ENCODE measurements at places on chromosomes 2 and 18.

DNA sequence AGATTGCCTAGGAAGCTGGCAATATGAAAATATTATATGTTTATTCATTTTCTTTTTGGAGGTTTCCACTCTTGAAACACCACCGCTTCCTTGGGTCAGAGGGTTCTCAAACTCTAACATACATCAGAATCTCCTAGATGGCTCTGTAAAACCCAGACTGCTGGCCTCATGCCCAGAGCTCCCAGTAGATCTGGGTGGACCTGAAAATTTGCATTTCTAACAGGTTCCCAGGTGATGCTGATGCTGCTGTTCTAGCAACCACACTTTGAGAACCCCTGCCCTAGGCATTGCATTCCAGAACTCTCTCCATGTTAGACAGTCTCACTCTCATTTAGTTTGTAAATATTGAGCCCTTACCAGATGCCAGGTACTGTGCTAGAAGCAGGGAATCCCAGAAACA is 139.4 kb downstream of the FAM210A start:
- no peak for DNase-seq

DNA sequence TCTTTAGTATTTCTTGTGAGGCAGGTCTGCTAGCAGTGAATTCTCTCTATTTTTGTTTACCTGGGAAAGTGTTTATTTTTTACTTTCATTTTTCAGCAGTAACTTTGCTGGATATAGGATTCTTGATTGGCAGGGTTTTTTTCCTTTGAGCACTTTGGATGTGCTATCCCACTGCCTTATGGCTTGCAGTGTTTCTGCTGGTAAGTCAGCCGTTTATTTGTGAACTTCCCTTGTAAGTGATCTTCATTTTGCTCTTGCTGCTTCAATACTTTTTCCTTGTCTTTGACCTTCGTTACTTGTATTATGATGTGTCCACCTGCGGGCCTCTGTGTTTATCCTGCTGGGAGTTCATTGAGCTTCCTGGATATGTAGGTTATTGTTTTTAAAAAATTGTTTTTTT is 54.7 kb downstream of the SLC66A2 start:
- no peak for DNase-seq

GRCh38 chr18:23671564-23671963 is 8.9 kb upstream of the ANKRD29 start:
- no peak for DNase-seq

- no peak for DNase-seq
These were observed at the start of gene CACNB4 for GRCh38 chr2:152098496-152099366. CACNB4 (minus strand) TSS chr2:152099044.

DNA sequence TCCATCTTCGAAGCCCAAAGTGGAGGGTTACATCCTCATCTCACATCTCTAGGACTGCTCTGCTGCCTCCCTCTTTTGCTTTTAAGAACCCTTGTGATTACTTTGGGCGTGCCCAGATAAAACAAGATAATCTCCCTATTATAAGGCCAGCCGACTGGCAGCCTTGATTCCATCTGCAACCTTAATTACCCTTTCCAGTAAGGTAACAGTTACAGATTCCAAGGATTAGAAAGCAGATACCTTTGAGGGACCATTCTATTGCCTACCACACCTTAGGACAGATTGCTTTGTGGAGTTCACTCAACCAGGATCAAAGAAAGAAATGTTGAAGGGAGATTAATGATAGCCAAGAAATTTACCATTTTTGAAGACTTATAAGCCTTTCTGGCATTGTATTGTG is 250.8 kb upstream of the ACVR2A start:
- no peak for DNase-seq

- DNase-seq: no peak
These were observed 117.6 kb downstream of the TPGS2 start for GRCh38 chr18:36711014-36711725.

- DNase-seq: no peak
These were observed 177.9 kb downstream of the ANTXR1 start for GRCh38 chr2:69190743-69191404.

DNA sequence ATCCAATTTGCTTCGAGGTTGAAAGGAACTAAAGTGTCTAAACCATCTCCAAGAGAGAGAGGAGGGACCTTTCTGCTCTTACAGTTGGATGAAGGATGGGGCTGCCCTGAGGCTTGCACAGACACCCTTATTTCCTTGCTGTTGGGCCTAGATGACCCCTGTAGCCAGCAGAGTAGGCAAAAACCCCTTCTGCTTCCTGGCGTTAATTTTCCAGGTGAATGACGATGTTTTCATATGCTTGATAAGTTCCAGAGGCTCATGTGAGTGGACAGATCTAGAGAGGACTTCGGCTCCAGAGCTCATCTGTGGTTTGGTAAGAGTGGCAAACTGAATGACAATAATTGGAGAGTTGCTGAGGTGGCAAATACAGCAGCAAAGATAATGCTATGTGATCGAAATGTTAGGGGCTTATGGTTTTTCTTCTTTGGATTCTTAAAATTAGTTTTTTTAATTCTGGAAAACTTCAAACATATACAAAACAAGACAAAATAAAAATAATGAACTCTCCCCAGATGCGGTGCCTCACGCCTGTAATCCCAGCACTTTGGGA is 98.6 kb upstream of the MAP4K3 start:
- DNase-seq: no peak

GRCh38 chr2:27720004-27720551 is 51.4 kb upstream of the MRPL33 start:
- DNase-seq: peak; percentile 35

DNA sequence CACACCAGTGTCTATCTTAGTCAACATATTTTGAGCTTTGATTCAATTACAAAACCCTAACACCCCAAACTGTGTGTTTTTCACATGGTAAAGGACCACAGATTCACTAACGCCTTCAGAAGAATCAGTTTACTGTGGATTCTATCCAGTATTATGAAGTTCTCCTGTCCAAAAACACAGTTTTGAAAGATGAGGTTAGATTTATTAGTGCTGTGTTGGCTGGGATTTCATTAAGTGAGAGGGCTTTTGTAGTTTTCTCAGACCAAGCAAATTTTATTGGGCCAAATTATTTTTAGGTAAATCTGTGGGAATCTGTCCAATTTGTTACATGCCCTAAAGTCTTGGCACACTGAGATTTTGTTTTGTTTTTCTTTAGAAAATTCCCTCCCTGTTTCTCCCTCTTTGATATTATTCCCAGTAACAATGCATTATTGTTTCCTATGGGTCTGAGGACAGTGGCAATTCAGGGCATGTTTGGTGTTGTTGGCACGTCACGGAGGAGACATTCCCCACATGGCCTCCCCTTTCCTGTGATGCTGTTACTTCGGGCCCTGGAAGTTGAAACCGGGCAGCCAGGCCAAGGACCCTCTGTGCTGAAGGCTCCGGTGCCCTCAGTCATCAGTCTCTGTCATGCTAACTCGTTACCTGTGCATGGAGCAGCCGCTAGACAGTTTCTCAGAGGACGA is 87.5 kb upstream of the ALKAL2 start:
- peak; percentile 15 for DNase-seq

GRCh38 chr18:7034924-7035323 is 82.7 kb downstream of the LAMA1 start:
- DNase-seq: no peak

DNA sequence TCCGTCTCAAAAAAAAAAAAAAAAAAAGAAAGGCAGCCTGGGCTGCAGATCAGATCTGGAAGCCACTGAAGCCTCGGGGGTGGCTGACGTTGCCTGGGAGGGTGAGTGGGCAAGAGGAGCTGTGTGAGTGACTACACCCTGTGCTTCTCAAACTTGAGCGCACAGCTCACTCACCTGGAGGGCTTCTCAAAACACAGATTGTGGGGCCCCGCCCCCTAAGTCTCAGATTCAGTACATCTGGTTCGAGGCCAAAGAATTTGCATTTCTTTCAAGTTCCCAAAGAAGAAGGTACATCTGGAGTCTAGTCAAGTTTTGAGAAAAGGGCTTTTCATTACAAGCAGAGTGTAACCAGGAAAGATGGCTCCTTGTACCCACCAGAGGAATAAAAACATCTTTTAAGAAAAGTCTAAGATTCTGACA is 97.7 kb upstream of the CAB39 start:
- no peak for DNase-seq

DNA sequence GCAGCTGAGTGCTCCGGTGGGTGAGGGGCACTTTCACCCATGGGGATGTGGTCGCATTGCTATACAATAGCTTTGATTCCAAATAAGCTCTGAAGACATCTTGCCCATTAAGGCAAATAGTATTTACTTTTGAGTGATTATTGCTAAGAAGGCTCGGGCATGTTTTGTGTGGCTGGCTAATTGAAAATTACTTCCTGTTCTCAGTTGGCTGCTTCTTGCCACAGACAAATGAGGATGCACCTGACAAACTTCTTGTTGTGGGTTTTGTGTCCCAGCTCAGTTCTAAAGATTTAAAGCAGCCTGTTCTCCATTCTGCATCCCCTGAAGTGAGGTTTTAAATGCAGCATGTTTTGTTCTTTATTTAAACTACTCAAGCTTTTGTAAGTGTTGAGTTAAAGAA is 88.3 kb downstream of the KCNS3 start:
- DNase-seq: no peak

DNA sequence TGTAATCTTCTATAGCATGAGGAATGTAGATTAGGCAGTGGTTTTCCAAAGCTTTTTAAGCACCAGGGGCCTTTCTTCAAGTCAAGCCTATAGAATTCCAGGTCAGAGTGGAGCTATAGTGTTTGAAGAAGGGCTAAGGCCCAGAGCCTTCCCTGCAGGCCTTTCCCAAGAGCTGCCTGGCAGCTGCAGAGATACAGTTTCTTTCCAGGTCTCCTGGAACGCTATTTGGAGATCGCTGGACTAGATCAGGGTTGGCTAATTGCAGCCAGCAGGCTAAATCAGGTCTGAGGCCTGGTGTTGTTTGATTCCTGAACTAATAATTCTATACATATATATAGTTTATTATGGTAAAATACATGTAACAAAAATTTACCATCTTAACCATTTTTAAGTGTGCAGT is 319.0 kb upstream of the SPRED2 start:
- no peak for DNase-seq

GRCh38 chr2:240596491-240596931 is 10.0 kb downstream of the CAPN10 start:
- peak; percentile 70 for DNase-seq

- no peak for DNase-seq
These were observed 61.7 kb downstream of the KCNS3 start for GRCh38 chr2:17940091-17940630.

GRCh38 chr2:23745726-23746105 is 181.2 kb downstream of the ATAD2B start:
- DNase-seq: no peak

- no peak for DNase-seq
These were observed 93.3 kb downstream of the MARCHF4 start for GRCh38 chr2:216279031-216279430.

- no peak for DNase-seq
These were observed 90.1 kb upstream of the SMAD2 start for GRCh38 chr18:48020337-48021250.

Data from C1 segment of cervical spinal cord (tissue), 14 donors.